ENCODE measurements at places on chromosomes 12 and 14.

DNA sequence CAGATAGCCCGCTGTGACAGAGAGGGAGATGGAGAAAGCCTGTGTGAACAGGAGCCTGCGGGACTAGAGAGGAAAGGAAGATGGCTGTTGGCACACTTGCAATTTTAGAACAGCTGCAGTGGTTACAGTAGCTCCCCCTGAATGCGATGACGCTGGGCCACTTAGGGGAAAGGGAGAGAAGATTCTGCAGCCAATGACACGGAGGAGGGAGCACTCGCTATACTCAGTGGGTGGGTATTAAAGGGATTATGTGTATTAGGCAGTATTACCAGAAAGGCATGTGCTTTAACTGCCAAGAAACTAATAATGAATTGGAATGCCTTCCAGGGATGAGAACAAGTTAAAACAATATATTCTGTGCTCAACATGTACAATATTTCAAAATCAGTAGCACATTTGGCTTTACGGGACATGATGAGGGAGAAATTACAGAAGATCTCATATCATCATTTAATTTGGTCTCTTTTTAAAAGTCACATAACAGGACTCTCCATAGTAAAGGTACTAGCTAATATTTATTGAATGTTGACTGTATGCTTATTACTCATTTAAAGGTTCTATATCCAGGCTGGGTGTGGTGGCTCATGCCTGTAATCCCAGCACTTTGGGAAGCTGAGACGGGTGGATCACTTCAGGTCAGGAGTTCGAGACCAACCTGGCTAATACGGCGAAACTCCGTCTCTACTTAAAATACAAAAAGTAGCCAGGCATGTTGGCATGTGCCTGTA is 35.9 kb upstream of the FOS start:
- no peak for DNase-seq

GRCh38 chr14:26403760-26404159 is 194.1 kb downstream of the NOVA1 start:
- DNase-seq, result no peak

GRCh38 chr14:61811882-61812346 is 49.7 kb downstream of the SNAPC1 start:
- DNase-seq, result no peak

GRCh38 chr12:109831365-109831764 is 1.8 kb downstream of the TRPV4 start:
- DNase-seq, result no peak

DNA sequence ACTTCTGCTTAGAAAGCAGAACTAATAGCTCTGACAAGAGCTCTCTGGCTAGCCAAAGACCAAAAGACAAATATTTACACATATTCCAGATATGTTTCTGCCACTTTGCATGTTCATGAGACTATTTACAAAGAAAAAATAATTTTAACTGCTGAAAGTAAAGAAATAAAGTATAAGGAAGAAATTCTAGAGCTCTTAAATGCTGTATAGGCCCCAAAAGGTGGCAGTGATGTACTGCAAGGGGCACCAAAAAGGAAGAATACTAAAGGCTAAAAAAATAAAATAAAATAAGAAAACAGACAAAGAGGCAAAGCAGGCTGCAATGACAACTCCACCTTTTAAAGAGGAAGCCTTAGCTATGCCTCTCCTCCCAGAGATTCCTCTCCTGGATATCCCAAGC is 23.0 kb downstream of the KLRK1 start:
- DNase-seq, result no peak

DNA sequence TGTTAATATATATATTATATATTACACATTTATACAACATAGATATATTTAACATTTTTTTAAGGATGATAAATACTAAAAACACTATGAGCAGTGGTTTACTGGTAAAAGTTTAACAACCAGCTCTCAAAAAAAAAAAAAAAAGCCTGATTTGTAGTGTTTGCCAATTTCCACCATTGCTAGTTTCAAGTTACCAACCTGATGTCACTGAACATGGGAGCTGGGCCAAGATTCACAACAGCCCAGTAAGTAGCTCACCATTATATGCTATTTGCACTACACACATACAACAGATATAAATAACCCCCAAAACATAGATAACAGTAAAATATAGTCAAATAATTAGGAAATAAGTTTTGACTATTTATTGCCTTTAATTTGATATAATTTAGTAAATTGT is 28.9 kb upstream of the TMX1 start:
- no peak for DNase-seq

- no peak for DNase-seq
These were observed 15.7 kb downstream of the PTGER2 start for GRCh38 chr14:52329678-52330369.

GRCh38 chr14:80356413-80356812 is 145.1 kb upstream of the DIO2 start:
- DNase-seq, result no peak

GRCh38 chr12:104761091-104761490 is 197.0 kb downstream of the SLC41A2 start:
- DNase-seq, result no peak
